ENCODE measurements at places on chromosomes 7 and 10. TPM values are rescaled to one million over a fixed set of nuclear protein-coding genes. Genes with fewer than 3 reads are reported as not detected.
A peak's percentile ranks its signal among the peaks of the same experiment; 100 is the strongest.

NET1 gene
- 77.6 TPM for total RNA-seq

DNA sequence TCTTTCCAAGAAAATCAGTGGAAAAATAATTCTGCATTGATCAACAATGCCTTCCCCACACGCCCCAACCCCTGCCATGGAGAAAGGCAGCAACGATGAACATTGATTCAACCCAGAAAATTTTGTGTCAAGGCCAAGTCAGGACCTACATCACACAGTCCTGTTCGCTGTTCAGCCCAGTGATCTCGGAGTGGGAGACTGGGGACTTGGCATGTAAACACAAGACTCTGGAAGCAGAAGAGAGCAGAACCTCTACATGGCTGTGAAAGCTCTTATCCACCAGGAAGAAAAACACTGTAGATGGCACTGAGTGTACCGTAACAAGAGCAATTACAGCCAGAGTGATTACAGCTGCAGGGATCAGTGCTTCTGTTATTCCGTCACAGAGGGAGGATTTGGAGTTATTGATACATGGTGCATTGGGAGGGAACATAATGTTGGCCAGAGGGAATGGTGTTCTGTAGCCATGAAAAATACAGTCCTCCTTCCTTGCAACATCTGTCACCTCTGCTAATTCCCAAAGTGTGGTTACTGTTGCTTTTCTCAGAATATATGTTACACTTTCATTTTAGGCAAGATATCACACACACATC, 136.6 kb downstream of the IQUB start:
- DNase-seq = no peak

- DNase-seq = no peak
Measured at GRCh38 chr10:131556897-131557495, 245.5 kb upstream of the TCERG1L start.

DNA sequence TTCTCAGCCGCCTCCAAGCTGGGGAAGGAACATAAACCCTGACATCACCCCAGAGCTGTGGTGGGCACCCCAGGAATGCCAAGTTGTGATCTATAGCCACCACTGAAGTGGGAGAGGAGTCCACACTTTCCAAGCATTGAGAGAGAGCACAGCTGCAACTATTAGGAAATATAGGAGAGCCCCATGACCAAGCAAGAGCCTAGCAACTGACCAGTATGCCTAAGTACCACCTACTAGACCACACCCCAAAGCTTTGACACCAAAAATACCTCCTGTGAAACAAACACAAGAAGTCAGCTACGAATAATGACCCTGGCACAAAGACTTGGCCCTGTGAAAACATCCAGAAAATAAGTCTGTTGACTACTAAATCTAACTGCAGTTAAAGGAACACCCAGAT, 804.1 kb upstream of the IGFBP3 start:
- DNase-seq = no peak

MSANTD7 gene
- 9.5 TPM for total RNA-seq

DNA sequence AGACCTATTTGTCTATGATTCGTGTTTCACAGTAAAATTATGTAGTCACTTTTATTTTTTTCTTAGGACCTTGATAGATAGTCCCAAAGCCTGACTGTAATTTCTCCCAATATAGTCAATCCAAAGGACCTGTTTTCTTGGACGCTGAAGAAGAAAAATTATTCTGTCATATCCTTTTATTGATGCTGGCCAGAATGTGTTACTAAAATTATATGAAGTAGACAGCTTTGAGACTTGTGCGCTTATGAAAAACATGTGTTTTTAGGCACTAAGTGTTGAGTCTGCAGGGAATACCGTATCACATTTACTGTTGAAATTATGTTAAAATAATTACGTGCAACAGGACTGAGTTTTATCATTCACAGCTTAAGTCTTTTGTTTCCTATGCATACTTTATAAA, 17.9 kb downstream of the TES start:
- no peak for DNase-seq

SLC18A3 gene
- total RNA-seq = not detected

DNA sequence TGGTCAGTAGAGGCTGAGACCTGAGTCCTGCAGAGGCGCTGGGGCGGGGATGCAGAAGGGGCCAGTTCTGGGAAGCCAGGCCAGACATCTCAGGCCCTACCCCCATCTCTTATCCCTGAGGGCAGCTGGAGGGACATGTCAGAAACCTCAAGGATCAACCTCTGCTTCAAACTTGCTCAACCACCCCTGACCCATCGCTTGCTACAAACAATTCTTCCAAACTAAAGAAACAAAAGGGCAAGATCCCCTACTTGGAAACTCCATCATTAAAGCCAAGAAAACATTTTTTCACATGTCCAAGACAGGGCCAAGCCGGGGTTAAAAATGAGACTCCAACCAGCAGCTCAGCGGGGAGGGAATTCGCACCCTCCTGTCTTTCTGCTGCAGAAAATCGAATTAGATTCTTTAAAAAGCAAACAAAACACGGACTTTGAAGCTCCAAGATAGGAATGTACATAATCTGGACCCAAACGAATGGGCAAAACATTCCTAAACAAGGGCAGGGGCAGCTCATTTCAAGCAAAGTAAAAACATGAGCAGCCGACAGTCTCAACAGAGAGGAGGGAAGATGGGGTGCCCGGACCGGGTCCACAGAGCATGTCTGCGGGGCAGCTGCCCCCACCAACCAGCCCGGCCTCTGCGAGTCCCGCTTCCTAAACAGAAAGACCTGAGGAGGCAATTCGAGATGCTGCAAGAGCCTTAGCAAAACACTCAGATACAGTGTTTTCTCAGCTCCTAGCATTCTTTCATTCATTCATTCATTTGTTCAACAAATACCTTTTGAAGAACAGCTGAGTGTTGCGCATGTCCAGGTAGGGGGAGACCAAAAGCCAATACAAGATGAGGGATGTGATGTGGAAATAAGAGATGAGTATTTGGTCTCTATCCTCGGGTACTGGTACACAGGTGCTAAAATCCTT, 44.8 kb downstream of the CHST15 start:
- no peak for DNase-seq

DNA sequence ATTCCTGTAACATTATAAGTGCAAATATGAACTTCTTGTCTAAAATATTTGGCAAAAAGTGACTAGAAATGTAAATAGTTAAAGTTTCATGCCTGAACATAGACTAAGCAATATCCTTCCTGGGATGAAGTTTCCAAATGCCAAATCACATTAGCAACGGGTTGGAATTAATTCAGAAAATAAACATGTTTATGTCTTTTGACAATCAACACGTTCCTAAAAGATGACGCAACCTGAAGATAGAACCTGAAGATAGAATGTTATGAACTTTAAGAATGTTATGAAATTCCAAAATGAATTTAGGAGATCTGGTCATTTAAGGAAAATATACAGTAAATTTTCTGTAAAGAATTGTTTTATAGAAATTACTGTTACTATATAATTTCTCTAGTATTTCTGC, 9.2 kb downstream of the LAMB4 start:
- no peak for DNase-seq

OR2A25 gene
- not detected for total RNA-seq

BHLHA15 gene
- 24.6 TPM for total RNA-seq

RAB19 gene
- 9.3 TPM for total RNA-seq

DNA sequence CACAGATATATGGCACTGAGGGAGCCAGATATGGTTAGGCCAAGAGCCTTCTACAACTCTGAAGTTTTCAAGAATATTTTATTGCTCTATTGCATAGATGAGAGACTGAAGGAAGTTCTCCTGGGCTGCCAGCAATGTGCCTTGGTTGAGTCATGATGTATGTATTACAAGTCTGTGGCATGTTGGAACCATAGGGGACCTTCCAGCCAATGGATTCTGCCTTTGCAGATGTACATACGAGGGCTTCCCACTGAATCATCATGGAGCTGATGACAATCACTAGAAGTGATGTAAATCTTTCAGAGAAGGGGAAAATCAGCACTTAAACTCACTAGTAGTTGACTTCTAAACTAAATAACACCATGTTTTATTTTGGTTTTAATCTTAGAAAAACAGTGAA, 419.5 kb downstream of the PHTF2 start:
- no peak for DNase-seq

DNA sequence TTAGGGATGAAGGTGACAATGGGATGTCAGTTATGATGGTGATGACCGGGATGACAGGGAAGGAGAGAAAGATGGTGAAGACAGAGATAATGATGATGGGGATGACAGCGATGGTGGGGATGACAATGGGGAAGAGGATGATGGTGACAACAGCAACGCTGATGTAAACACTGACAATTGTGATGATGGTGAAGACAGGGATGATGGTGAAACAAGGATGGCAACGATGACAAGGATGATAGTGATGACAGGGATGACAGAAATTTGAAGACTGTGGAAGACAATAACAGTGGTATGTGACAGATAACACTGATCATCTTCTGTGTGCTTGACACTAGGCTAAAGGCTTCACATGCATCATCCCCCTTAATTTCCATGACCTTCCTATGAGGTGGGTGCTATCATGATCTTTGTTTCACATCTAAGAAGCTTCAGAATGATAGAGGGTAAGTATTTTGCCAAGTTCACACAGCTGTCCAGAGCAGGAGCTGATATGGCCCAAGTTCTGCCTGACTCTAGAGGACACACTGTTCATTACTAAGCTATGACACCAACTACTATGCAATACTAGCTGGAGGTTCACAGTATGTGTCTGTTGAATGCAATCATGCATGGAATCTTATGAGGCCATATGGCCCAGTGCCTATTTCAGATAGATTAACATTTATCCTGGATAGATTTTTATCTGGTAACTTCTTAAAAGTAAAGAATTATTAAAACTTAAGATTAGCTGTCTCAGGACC, 105.6 kb downstream of the RNLS start:
- DNase-seq = no peak

TMEM196 gene
- not detected for total RNA-seq

- DNase-seq = no peak
Measured at GRCh38 chr10:62904281-62904875, 88.2 kb upstream of the EGR2 start.

DNA sequence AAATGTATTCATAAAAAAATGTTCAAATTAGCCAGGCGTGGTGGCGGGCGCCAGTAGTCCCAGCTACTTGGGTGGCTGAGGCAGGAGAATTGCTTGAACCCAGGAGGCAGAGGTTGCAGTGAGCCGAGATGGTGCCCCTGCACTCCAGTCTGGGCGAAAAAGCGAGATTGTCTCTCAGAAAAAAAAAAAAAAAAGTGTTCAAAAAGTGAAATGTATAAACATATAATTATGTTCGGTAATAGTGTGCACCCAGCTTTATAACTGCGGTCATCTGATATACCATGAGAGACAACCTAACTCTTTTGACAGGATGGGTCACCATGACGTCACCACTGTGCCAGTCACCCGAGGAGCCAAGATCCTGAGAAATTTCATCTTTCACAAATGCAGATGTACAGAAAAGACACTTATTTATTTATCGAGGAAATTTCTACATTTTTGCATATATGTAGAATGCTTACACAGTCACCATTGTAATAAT, 594 bp upstream of the RP9 start:
- DNase-seq = no peak

PIP gene
- 98.2 TPM for total RNA-seq

GRCh38 chr10:89710753-89711152, 9.4 kb downstream of the KIF20B start:
- no peak for DNase-seq

MYL10 gene
- total RNA-seq = not detected

DNA sequence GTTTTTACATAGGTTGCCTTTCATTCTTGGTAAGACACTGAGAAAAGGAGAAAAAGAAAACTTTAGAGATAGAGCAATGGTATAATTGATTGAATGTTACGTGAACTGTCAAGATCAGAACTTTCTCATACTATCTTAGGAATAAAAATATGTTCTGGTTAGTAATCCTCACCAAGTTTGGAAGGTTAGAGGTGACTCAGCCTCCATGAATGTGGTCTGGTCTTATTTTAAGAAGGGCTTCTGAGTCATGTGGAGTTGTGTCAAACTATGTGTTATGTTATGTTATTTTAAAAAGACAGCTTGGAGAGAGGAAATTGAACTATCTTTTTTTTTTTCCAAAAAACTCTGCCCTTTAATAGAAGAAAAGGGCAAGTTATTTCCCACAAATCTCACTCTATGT, 458.6 kb upstream of the KLF6 start:
- DNase-seq = no peak

GIMAP8 gene
- 6.5 TPM for total RNA-seq

- DNase-seq = no peak
Measured at GRCh38 chr10:88557658-88558057, 25.5 kb downstream of the RNLS start.

TTYH3 gene
- 76.2 TPM for total RNA-seq

- no peak for DNase-seq
Measured at GRCh38 chr10:43801140-43801539, 152.5 kb upstream of the ZNF32 start.

BMI1 gene
- 70.8 TPM for total RNA-seq

DNA sequence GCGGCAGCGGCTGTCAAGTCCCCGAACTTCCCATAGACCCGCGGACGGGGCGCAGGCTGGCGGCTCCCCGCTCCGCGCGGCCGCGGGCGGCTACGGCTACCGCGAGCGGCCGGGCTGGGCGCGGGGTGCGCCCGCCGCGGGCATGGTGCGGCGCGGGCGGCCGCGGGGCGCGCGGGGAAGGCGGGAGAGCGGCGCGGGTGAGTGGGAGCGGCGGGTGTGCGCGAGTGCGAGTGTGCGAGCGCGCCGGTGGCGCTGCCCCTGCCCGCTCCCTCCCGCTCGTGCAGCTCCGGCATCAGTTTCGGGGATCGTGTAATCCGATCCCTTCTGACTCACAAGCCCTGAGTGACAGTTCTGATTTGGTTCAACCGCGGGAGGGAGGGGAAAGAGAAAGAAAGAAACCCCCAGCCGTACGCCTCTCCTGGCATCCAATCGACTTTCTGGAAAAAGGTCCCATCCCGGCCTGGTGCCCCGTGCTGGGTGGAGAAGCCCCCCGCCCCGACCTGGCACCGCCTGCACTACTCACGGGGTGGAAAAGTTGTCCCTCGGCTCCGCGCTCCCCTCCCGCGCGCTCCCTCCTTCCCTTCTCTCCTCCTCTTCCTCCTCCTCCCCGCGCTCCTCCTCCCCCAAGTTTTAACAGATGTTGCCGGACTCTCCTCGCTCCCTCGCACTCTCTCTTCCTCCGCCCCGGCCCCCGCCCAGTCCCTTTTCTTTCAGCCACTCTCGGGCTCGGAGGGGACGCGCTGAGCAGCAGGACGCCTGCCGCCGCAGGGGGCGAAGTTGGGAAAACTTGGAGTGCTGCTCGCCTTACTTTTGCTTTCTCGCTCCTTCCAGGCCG, at the start of gene GLI3:
Gene GLI3 (minus strand): TSS at position 234 of the 835 bp plus-strand sequence. CDS start 13,956 bp downstream, outside the sequence.
- DNase-seq = peak; percentile 84

DNA sequence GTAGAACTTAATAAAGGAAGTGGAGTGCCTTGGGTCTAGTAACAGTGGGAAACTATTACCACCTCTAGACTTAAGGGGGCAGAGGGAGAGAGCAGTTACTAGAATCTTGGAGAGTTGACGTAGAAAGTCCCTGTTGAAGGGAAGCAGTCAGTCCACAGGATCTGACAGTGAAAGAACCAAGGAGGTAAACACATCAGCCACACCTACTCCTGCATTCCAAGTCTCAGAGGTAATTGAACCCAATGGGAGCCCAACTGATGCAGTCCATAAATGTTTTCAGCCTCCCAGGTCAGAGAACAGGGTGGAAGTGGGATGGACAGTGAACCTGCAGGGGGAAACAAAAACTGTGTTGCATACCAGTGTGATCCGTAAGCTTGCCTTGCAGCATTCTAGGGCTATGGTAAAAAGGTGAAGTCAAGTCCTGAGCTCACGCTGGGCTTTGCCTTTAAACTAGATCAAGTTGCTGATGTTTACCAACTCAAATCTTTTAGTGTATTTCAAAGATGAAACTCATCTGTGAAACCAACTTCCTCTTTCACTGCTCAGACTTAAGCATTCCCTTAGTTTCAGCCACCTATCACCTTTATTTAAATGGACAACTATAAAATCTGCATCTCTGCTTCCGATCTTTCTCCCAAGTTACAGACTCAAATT, 57.2 kb downstream of the SLC16A12 start:
- no peak for DNase-seq

AASS gene
- 24.1 TPM for total RNA-seq

All from prostate gland (tissue), 2 donors.